ENCODE measurements at places on chromosomes 5 and 9.

DNA sequence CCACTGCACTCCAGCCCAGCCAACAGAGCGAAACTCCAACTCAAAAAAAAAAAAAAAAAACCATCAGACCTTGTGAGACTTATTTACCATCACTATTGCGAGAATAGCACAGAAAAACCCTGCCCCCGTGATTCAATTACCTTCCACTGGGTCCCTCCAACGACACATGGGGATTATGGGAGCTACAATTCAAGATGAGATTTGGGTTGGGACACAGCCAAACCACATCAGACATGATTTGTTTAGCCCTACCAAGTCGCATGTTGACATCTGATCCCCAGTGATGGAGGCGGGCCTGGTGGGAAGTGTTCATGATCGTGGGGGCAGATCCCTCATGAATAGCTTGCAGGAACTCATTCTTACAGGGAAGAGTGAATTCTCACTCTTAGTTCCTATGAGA is 26.6 kb downstream of the MYO10 start:
- no peak for DNase-seq

DNA sequence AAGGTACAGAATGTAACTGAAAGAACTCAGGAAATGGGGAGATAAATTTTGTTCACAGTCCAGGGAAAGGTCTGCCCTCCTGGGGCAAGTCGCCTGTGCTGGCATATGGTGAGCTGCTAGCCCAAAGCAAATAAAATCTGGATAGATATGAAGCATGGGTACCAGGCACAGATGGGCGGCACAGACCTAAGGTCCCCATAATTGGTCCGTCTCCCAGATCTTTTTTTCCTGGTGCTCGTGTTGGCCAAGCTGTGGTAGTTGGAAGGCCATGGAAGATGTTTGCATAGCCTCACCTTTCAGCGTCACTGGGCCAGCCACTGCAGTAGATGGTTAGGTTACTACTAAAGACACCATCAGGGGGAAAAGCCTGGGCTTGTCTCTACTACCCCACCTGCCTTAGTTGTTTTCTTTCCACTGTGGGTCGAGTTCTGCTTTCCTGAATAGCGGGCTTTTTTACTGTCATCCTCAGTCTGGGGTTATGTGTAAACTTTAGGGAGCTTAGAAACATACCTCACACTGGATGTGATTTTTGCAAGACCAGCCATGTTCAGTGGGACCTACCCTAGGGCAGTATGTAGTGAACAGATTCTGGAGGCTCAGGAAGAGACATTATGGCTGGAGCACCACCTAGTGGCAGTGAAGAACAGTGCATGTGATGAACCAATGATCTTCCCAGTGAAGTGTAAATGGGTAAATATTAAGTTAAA is 24.2 kb upstream of the GLRX start:
- DNase-seq, result peak; percentile 23

GRCh38 chr9:128233817-128234406 is 30.7 kb downstream of the DNM1 start:
- DNase-seq, result no peak

DNA sequence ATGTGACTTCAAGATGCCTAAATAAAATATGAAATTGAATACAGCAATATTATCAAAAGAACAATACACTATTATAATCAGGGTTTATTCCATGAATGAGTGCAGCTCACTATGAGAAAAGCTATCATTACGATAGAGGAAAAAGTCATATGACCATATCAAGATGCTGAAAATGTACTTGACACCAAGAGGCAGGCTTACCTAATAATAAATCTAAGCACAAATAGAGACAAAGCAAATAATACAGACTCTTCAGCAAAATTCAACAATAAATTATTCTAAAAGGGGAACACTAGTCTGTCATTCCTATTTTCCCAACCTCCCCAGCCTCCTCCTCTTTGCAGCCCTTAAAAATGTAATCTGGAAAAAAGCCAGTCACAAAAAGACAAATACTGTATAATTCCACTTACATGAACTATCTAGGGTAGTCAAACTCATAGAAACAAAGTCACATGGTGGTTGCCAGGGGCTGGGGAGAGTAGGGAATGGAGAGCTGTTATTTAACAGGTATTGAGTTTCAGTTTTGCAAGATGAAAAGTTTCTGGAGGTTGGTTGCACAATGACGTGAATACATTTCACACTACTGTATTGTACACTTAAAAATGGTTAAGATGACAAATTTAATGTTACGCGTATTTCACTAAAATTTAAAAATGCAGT is 148.4 kb downstream of the NFIB start:
- peak; percentile 91 for DNase-seq

DNA sequence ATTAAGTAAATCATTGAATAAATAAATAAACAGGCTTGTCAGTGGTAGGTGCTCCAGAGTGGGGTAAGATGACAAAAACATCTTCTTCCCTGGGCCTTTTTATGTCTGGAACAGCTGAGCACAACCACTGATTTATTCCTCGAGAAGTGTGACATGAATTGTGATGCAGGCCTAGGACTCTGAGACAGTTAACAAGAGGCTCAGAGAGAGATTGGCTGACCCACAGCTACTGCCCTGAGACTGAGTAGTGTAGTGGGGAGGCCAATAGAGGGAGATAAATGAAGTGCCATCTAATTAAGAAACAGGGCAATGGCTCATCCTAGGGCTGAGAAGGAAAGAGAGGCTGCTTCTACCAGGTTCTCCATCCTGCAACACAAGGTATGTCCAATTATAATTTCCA is 369.3 kb upstream of the TRPC7 start:
- DNase-seq, result no peak

DNA sequence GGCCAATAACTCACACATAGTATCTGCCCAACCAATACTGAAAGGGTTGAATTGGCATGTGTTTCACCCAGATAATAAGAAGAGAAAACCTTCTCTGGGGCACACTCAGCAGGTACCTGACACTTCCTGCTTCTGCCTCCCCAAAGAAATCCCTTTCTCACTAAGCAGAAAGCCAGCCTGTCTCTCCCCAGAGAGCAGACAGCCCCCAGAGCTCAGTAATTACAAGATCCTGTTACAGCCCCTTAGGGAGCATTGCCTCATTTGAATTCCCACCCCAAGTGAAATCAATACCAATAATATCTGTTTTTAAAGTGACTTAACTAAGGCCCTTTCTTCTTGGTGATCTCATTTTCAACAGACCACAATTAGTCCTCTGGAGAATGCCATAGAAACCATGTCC is 38.5 kb upstream of the FOXI1 start:
- no peak for DNase-seq

GRCh38 chr5:137651022-137651421 is 84.9 kb downstream of the KLHL3 start:
- DNase-seq, result no peak

DNA sequence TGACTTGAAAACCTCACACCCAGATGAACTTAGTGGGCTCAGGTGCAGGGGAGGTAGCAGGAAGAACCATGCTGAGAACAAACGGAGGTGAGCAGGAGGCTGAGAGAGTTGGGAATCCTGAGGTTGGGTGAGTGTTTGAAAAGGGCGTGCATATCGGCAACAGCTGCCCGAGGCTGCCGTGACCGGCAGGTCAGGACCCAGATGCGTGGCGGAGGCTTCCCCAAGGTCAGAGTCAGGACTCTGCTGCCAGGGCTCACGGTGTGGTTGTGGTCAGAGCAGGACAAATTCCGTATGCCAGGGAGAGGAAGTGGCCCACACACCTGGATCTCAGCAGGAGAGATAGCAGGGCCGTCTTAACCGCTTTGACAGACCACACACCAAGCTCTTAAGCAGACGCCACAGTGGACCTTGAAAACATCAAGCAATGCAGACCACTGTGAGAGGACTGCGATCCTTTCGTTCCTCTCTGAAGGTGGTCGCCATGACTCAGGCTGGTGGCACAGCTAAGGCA is 43.1 kb downstream of the ADAMTS16 start:
- DNase-seq, result no peak

- no peak for DNase-seq
Observed at GRCh38 chr9:130685104-130685503, 8.5 kb upstream of the EXOSC2 start.

GRCh38 chr5:96885518-96886338 is 9.4 kb downstream of the ERAP2 start:
- DNase-seq, result no peak
